ENCODE measurements at places on chromosomes 4 and X. TPM values are rescaled to one million over a fixed set of nuclear protein-coding genes. Genes with fewer than 3 reads are reported as not detected.

DNA sequence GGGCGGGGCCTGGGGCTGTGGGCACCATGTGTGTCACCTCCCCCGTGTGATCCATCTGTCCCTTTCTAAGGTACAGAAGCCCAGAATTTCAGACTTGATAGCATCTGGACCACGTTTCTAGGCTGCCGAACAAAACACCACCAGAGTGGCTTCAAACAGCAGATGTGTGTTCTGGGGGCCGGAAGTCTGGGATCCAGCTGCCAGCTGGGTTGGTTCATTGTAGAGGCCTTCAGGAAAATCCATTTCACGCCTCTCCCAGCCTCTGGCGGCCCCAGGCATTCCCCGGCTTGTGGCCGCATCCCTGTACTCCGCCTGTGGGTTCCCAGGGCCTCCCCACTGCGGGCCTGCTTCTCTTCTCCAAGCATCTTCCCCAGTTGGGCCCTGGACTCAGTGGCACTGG, 39.6 kb upstream of the GPR78 start:
- no peaks in the 10 kb centered on the region for H3K36me3 ChIP-seq
- no peaks in the 10 kb centered on the region for H3K27me3 ChIP-seq
- H3K27ac ChIP-seq: no peak overlapping the region
- no peaks in the 10 kb centered on the region for H3K4me1 ChIP-seq

GRCh38 chrX:51747671-51748070, 4.4 kb downstream of the GSPT2 start:
- no peak overlapping the region for H3K27ac ChIP-seq
- no peaks in the 10 kb centered on the region for H3K27me3 ChIP-seq
- H3K4me1 ChIP-seq: peaks cover 4% of the 10 kb centered on the region
- no peak for DNase-seq
- no peaks in the 10 kb centered on the region for H3K36me3 ChIP-seq

Gene HAND2
- total RNA-seq: not detected

- H3K4me3 ChIP-seq: no peak overlapping the region
- no peaks in the 10 kb centered on the region for H3K27me3 ChIP-seq
- H3K27ac ChIP-seq: no peak overlapping the region
- no peaks in the 10 kb centered on the region for H3K36me3 ChIP-seq
Measured at GRCh38 chr4:170671171-170671570, 581.4 kb upstream of the AADAT start.

Gene KLHL4
- total RNA-seq: 0.22 TPM

Gene GBA3
- not detected for total RNA-seq

- H3K27ac ChIP-seq: no peak overlapping the region
- DNase-seq: no peak
- no peaks in the 10 kb centered on the region for H3K27me3 ChIP-seq
Measured at GRCh38 chr4:40984051-40984450, 230.3 kb downstream of the APBB2 start.

DNA sequence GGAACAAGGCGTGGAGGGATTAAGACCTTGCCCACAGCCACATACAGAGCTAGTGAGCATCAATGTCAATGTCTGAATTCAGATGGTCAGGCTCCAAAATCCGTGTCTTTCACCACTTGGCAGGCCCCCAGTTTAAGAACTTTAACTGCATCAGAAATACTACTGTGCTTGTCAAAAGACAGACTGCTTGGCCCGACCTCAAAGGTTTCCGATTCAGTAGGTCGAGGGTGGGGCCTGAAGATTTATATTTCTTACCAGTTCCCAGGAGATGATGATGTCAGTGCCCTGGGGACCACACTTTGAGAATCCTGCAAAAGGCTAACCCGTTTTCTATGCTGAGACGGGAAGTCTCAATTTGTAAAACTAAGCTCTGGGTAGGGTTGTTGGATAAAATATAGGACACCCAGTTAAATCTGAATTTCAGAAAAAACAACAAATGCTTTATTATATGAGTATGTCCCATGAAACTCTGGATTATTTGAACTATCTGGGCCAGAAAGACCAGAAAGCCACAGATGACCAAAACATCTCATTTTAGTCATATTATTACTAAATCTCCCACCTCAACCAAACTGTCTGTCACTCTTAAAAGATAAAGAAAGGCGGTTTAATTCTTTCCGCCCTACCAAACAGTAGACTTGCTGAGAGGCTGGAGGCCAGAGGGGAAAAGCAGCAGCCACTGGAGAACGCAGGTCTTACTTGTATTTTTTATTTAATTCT, 42.7 kb downstream of the GATB start:
- no peak overlapping the region for H3K27ac ChIP-seq
- peaks cover 22% of the 10 kb centered on the region for H3K4me1 ChIP-seq
- H3K27me3 ChIP-seq: no peaks in the 10 kb centered on the region
- no peak overlapping the region for H3K4me3 ChIP-seq

Gene GPR82
- total RNA-seq: not detected

Gene HSFX2
- 0.77 TPM for total RNA-seq

DNA sequence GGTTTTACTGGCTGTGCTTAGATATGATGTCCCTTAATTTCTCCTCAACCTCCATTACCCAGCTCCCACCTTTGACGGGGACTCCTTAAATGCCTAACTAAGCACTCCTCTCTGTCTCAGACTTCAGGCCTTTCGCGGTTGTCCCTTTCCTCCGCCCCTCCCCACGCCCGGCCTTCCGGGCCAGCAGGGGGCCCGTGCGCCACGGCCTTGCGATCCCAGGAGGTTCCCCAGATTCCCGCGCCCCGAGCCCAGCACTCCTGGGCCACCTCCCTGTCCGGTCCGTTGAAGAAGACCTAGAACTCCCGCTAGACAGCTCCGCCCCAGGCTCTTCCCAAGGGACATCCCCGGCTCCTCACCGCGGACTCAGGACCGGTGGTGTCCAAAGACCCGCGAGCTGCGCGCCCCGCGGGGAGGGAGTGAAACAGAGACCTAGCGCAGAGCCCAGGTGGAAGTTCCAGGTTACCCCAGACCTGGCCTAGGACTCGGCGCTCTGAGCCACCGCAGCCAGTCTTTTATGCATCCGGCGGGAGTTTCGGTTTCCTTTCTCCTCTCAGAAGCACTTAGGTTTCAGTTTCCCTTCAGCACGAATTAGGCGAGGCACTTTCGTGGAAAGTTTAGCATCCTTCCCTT, at the start of gene DDX60:
Gene DDX60 (minus strand): TSS at position 487 of the 630 bp plus-strand sequence. CDS start 7,493 bp downstream, outside the sequence.
- H3K36me3 ChIP-seq: no peaks in the 10 kb centered on the region
- H3K4me1 ChIP-seq: peaks cover 4% of the 10 kb centered on the region
- peak; percentile 67 for DNase-seq
- H3K27me3 ChIP-seq: peaks cover 8% of the 10 kb centered on the region
- no peak within 1 kb of the TSS for H3K27ac ChIP-seq

Gene SMIM10
- not detected for total RNA-seq

GRCh38 chrX:48468247-48468671, 1.8 kb downstream of the SLC38A5 start:
- H3K27me3 ChIP-seq: no peaks in the 10 kb centered on the region
- peaks cover 7% of the 10 kb centered on the region for H3K4me1 ChIP-seq
- DNase-seq: peak; percentile 14

Data from neural progenitor cell (in vitro differentiated cells).